ENCODE measurements at places on chromosomes 6 and 20.

DNA sequence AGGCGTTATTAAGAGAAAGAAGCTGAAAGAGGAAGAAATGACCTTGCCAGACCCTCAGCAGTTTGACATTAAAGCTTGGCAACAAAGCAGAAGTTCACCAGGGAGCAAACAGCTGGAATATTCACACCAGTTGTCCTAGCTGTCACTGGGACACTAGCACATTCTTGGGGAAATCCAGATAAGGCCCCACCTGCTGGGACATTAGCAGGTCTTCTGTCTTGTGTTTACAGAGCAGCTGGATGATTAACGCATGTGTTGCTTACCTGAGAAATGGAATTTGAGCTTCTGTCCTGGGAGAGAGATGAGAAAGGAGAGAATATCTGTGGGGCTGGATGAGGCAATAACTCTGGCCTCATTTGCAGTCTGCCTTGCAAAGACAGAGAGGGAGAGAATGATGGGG is 137.6 kb upstream of the RIN2 start:
- DNase-seq = no peak

GRCh38 chr20:461254-462198 is 807 bp downstream of the TBC1D20 start:
- no peak for DNase-seq

DNA sequence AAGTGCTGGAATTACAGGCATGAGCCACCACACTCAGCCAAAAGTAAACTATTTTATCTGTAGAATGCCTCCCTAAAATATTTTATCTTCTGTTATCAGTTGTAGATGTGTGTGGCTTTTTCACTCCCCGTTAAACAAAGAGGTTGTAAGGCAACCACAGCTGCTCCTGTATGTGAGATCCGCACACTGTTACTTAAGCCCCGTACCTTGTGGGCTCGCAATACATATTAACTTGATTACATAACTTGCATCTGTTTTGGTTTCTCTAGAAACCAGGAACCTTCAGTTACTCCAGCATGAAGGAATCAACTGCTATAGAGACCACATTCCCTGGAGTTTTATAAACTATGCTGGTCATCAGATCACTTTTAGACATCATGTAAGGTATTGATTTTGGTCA is 420.1 kb upstream of the SLC35B3 start:
- DNase-seq = no peak

DNA sequence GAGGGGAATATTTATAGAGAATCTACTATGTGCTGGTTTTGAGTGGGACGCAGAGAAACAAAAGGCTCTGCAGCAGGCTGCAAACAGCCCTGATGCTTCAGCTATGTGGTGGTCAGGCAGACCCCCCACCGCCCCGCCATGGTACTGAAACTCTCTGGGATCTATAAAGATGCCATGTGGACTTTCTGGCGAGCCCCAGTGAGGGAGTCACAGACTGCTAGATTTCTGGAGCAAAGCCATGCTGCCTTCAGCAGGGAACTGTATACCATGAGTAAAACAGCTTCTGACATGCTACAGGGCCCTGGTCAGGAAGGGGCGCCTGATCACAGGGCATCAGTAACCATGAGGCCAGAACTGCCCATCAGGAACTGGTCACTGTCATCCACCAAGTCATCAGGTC is 19.2 kb upstream of the BPIFB1 start:
- DNase-seq = no peak

GRCh38 chr6:142207265-142207877 is 60.3 kb downstream of the VTA1 start:
- DNase-seq = peak; percentile 6

DNA sequence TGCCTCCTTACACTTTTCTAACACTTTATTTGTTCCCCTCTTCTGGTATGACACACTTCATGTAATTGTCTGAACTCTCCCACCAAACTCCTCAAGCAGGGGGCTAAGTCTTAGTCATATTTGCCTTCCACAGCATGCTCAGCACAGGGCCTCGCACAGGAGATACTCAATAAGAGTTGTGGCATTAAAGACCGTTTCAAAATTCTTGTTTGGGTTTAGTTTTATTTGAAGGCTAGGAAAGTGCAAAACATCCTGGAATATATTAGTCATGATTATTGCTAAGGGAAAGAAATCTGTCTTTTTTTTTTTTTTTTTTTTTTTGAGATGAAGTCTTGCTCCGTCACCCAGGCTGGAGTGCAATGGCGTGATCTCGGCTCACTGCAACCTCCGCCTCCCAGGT is 137.6 kb upstream of the ECI2 start:
- no peak for DNase-seq

GRCh38 chr6:3776881-3777507 is 25.5 kb upstream of the PXDC1 start:
- no peak for DNase-seq

DNA sequence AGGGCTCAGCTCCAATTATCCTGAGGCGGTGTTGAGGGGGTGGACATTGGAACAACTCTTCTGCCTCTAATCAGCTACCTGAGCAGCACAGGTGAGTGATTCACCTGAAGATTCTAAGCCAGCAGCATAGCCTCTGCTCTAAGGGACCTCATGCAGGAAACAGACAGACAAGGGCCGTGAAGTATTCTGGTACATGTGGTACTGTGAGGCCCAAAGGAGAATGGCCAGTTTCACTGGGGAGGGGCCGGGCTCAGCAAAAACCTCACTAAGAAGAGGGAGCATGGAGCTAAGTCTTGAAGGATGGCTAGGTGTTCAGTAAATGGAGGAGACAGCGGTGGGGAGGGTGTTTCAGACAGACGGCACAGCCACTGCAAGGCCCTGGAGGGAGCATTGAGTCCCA is 58.5 kb upstream of the CCDC167 start:
- DNase-seq = no peak
